ENCODE measurements at places on chromosomes 4 and X.

DNA sequence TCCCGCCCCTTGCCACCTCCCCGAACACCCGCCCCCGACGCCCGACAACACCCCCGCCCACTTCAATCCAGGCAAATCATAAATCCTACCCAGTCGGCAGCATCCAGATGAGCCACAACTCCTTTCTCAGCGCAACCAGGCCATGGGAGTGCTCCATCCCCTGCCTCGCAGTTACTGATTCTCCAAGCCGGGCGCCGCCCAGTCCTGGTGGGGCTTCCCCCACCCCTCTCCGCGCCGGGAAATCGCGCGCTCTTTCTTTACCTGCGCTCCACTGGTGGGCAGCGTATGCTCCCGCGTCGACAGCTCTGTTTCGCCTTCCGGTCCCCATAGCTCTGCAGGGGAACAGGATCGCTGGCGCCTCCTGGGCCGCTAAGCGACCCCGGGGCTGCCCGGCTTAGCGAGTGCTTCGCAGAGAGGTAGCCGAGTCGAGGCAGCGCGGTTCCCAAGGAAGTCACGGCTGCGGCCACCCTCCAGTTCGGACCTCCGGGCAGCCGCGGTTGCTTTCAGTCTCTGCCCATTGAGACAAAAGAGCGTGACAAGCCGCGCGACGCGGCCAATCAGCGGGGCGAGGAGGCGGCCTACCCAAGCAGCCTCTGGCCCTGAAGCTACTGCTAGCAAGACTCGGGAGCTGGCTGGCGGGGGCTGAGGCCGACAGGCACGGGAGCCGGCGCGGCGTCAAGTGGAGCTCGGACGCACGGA lies 43.7 kb upstream of the TMSB15B start:
- DNase-seq = peak; percentile 34

GRCh38 chrX:57134702-57135101 lies 2.5 kb downstream of the SPIN2A start:
- peak; percentile 54 for DNase-seq

GRCh38 chr4:94304365-94304971 lies 38.2 kb downstream of the HPGDS start:
- peak; percentile 50 for DNase-seq

GRCh38 chr4:19971829-19972228 lies 279.9 kb upstream of the SLIT2 start:
- peak; percentile 87 for DNase-seq

Measured in renal cortical epithelial cell (primary cell).